ENCODE measurements at places on chromosomes 3 and 15.

- DNase-seq: no peak
Observed at GRCh38 chr3:24336101-24336500, 158.5 kb downstream of the THRB start.

GRCh38 chr3:60177726-60178125 lies 1073.5 kb downstream of the FHIT start:
- no peak for DNase-seq

GRCh38 chr3:108223928-108224327 lies 1.7 kb upstream of the IFT57 start:
- DNase-seq: no peak

DNA sequence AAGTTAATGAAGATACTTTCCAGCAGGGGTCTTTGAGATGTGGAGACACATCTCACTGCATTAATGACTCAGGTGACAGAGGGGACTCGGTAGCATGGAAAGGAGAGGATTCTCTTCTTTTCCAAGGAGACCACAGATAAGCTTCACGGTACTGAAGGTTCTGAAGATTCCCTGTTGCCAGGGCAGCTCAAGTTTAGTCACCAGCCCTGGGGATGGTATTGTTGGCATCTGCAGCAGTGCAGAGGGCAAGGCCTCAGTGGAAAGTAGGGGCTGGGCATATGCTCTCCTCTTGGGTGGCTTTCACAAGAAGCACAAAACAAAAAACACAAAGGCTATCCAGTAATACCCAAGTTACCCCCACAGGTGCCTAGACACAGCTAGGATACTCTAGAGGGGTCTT lies 38.0 kb upstream of the MRPL3 start:
- no peak for DNase-seq

- DNase-seq: no peak
Observed at GRCh38 chr3:184140436-184140835, 5.3 kb downstream of the EIF2B5 start.

- peak; percentile 30 for DNase-seq
Observed at GRCh38 chr3:40847551-40847992, 322.8 kb downstream of the ZNF621 start.

- DNase-seq: no peak
Observed at GRCh38 chr3:121654493-121655385, 6.0 kb downstream of the HCLS1 start.

DNA sequence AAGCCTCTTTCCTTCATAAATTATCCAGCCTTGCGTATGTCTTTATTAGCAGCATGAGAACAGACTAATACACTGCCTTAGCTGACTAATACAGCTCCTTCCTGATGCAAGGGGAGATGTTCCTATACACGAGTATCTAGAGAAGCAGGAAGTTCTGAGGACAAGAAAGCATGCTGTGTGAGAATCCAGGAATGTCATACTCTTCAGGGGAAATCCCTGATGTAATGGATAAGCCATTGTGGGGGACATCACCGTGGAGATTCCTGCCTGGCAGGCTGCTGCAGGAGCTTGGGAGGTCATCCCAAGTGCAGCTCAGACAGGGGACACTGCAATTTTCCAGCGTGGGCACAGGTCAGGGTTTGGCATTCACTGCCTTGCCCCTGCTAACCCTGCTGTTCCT lies 476.9 kb downstream of the NR2F2 start:
- no peak for DNase-seq

DNA sequence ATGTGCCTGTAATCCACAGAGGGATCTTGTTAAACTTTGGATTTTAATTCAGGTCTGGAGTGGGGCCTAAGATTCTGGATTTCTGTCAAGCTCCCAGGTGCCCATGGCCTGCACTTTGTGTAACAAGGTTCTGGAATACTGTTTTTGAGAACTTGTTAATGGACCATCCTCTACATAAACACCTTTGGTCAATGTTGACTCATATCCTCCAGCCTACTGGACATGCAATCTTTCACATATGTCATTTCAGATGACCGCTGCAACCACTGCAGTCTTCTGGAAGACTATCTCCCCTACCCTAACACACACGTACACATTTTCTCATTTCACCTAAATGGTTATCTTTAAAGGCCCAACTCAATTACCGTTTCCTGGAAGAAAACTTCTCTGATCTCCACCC lies 302.1 kb upstream of the TPRG1 start:
- no peak for DNase-seq

DNA sequence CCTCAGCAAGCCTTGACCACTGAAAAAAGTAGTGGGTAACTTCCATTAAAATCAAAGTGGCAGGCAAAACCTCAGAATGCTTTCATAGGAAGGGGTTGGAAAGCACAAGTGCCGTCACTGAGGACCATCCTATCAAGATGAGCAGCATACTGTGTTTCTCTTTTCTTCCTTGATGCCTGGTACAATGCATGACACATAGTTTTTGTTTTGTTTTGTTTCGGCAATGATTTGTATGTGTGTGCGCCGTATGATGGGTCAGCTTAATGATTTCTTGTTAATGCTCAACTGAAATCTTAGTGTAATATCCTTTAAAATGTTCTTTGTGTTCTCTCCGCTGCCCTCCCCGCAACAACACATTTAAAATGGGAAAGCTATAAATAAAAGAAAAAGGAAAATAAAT lies 476.4 kb upstream of the KCNMB2 start:
- DNase-seq: no peak

- DNase-seq: peak; percentile 28
Observed at GRCh38 chr3:169771497-169772304, 1.5 kb upstream of the MYNN start.
